CD4-positive, alpha-beta T cell treated with Interleukin-21 for 1 hour (primary cell): ENCODE measurements at places on chromosomes 7 and 10.

GRCh38 chr7:77455321-77455720 lies 39.2 kb upstream of the GSAP start:
- DNase-seq, result no peak

- DNase-seq, result peak; percentile 19
Measured at GRCh38 chr10:88565072-88565471, 18.0 kb downstream of the RNLS start.

GRCh38 chr10:71337219-71337701 lies 18.2 kb downstream of the SLC29A3 start:
- DNase-seq, result no peak

DNA sequence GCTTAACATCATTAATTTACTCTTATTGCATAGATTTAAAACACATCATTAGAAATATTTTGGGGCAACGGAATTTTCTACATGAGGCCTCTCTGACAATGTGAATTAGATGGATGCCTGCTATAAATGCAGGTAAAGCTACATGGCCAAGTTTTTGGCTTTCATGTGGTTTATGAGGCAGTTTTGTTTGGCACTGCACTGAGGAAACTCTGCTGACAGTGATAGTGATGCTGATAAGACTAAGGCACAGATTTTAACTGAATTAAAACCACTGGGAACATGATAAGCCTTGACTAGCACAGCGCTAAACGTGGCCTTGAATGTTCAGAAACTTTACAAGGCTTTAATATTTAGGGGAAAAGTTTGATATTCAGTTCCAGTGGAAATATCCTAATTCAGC lies 114.3 kb upstream of the NOBOX start:
- DNase-seq, result peak; percentile 30

GRCh38 chr7:88091988-88092675 lies 127.7 kb downstream of the SRI start:
- DNase-seq, result no peak

DNA sequence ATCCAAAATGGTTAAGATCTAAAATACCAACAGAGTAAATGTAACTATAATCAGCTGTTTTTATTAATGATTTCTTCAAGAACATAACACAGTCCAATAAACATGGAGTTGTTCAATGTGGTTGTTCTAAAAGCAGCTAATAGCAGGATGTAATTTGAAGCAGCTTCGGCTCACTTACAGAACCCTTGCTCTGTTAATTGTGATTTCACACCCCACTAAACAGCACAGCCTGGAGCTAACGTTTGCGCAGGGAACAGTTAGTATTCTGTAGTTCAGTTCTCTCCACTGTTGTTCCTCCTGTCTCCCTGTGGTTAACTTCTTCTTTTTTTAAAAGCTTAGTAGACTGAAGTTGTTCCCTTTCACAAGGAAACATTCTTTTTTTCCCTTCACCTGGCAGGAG lies 104.0 kb downstream of the GRM3 start:
- DNase-seq, result no peak

GRCh38 chr10:62937674-62938073 lies 121.5 kb upstream of the EGR2 start:
- no peak for DNase-seq

DNA sequence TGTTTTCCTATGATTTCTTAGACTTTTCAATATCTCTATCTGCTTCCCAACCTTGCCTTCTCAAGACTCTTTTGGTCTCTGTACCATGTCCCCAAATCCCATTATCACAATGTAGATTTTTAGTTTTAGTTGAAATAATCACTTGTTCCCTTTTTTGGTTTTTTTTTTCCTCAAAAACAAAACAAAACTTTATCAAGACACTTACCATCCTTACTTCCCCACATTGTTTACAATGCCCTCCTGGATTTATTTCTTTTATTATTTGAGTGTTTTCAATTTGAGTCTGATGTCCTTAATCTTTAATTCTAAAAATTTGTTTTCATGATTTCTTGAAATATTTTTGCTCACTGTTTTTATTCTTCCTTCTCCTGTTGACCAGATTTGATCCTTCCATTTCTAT lies 112.6 kb downstream of the CPED1 start:
- no peak for DNase-seq

DNA sequence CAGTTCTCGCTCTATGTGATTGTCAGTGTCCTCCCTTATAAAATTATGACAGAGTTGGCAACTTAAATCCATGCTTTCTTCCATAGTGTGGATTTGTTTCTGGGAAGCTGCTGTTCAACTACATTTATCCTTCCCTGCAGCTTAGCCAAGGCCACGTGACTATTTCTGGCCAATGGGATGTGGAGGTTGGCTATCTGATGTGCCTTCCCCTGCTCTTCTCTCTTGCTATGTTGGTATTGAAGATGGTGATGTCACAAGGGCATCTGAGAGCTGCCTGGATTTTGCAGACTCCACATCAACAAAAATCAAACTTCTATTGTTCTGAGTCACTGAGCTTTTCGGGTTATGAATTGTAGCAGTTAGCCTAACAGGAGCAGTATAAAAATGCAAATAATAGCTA lies 164.9 kb upstream of the RHOBTB1 start:
- DNase-seq, result no peak

DNA sequence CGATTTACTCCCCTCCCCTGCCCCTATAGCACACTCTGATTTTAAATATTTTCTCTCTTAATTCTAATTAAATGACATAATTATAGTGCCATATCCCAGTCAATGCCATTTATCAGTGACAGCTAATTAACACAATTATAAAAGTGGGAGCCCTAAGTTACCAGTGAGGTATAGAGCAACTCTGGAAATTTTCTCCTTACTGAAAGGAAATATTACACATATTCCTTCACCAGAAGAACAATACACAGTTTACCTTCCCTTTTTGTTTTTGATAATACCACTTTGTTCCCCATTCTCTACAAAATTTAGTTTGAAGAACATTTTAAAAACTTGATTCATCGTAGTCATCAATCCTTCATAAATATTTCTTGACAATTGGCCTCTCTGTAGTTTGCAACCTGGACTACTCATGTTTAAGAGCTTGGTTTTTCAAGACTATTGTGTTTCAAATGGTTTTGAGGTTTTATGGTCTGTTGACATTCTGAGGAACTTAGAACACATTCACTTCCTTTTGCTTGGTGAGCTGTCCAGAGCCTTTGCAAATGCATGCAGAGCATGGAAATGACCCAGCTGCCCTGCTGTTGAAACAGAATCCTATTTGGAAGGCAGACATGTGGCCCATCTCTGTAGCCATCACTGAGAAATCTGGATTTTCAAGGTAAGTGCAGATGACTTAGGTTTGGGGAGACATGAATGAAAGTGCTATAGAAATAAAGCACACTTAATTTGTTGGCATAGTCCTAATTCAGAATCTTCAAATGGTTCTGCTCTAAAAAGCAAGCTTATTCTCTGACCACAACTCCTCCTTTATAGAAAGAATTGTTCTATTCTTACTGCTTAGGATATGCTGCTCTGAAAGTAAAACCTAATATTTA lies at the start of gene GPR141:
Gene GPR141, plus strand, starts transcription at position 521 of the 875 bp plus-strand sequence. CDS start 56,628 bp downstream, outside the sequence.
- DNase-seq, result no peak

DNA sequence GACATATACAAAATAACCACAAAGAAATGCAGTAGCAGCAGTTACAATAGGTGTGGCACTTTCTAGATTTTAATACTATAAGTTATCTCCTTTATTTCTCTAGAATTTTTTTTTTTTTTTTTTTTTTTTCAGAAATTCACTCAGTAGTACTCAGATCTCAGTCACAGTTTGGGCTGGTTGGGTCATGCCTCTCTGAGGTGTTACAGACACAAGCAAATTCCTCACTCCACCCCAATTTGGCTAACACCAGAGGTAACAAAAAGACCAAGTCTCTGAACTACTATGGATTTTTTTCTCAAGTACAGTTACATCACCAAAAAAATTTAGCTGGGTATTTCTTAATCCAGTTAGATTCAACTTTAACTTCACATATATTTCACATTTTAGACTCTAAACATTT lies 985.1 kb upstream of the LRRN3 start:
- DNase-seq, result no peak

- DNase-seq, result no peak
Measured at GRCh38 chr10:6054884-6055283, 7.3 kb downstream of the IL2RA start.

- no peak for DNase-seq
Measured at GRCh38 chr10:5965266-5965665, 12.1 kb downstream of the IL15RA start.

DNA sequence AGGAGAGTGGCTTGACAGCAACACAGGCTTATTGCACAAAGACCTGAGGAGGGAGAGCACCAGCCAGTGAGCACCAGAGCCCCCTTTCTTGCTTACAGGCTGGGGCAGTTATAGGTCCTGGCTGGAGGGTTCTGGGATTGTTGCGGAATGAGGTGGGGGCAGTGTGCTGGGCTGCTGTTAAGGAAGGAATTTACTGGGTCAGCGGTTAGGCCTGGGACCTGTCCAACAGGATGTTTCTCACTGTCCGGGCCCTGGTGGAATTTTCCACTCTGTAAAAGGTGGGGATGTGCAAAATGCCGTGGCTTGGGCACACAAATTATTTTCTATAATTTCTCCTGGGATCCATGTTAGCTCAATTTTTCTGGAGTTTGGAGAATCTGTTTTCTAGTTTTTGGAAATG lies 757.3 kb downstream of the TYW1 start:
- DNase-seq, result no peak

- no peak for DNase-seq
Measured at GRCh38 chr7:1114505-1114904, 26.6 kb downstream of the GPER1 start.

GRCh38 chr10:107708981-107709380 lies 544.5 kb upstream of the SORCS1 start:
- DNase-seq, result no peak

GRCh38 chr7:155310425-155311114 lies 12.9 kb downstream of the INSIG1 start:
- DNase-seq, result no peak

- DNase-seq, result no peak
Measured at GRCh38 chr7:19415123-19415522, 269.9 kb upstream of the FERD3L start.

DNA sequence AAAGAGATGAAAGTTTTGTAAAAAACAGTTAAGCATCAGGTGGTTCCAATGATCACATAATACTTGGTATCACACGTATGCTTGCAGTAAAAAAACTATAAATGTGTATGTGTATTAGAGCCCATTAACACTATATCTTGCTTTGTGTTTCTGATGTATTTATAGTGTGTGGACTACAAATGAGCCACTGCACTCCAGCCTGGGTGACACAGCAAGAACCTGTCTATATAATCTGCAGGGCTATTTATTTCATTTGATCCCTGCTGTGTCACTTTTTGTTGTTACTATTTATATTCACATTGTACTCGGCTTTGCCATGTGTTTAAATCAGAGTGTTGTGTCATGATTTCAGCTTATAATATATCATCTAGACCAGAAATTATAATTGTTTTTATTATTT lies 487.8 kb upstream of the TEX47 start:
- no peak for DNase-seq

- DNase-seq, result no peak
Measured at GRCh38 chr10:16752099-16752498, 65.1 kb downstream of the RSU1 start.

DNA sequence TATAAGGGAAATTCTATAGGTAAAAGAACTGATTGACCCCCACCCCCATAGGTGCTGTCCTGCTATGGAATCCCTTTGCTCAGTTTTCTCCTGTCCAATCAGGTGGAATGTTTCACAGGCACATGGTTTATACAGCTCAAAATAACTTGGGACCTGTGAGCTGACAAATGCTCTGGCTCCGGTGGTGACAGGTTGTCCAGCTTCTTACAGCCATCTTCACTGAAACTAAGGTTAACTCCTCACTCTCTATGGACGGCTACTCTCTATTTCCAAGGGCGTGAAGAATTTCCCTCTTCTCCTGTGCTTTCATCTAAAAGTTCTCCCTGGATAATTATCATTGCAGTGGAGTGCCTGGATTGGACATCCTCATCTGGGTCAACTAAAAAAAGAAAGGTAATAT lies at the start of gene MYPN:
Gene MYPN, plus strand, starts transcription at position 158 of the 400 bp plus-strand sequence. CDS start 11,951 bp downstream, outside the sequence.
- DNase-seq, result no peak

DNA sequence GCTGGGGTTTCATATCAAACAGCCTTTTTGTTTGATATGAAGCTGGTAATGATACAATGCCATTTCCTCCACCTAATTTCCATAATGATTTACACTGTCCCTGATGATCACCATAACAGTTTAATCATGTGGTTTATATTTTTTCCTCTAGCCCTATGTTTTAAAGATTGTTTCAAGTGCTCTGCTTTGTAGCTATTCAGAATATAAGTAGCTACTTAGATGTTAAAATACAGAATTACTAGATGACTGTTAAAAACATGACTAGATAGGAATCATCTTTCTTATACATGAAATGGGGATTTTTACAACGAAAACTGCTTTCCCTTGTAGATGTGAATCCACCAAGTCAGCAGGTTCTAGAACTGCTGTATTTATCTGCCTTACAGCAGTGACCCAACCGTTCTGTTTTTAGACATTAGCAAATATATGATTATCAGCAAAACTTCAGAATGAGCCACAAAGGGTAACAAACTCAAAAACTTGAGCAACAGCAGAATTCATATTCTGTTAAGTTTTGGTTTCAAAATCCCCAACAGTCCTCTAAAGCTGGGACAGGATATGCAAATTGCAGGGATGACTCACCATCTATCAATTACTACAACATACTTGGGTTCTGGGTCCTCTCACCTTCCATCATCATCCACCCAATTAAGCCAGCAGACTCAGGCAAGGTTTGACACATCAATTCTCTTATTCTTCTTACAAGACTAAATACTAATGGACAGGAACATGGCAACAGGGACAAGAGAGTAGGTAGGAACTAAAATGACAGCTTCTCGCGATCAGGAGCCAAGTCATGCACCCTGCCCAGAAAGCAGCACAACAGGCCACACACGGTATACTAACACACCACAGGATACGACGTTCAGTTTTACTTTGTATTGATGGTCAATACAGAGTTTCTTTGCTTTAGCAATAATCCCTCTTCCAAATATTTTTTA lies 83.9 kb downstream of the PIP4K2A start:
- peak; percentile 81 for DNase-seq
